ENCODE measurements at places on chromosomes 1 and 21.

DNA sequence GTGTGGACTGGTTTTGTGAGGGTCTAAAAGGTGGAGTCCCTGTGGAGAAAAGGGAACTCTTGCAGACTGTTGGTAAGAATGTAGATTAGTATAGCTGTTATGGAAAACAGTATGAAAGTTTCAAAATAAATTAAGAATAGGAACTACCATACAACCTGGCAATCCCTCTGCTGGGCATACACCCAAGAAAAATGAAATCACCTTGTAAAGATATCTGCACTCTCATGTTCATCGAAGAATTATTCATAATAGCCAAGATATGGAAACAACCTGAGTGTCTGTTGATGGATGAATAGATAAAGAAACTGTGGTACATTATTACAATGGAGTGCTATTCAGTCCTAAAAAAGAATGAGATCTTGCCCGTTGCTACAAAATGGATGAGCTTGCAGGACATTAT, 109.6 kb downstream of the TBX19 start:
- DNase-seq: no peak

DNA sequence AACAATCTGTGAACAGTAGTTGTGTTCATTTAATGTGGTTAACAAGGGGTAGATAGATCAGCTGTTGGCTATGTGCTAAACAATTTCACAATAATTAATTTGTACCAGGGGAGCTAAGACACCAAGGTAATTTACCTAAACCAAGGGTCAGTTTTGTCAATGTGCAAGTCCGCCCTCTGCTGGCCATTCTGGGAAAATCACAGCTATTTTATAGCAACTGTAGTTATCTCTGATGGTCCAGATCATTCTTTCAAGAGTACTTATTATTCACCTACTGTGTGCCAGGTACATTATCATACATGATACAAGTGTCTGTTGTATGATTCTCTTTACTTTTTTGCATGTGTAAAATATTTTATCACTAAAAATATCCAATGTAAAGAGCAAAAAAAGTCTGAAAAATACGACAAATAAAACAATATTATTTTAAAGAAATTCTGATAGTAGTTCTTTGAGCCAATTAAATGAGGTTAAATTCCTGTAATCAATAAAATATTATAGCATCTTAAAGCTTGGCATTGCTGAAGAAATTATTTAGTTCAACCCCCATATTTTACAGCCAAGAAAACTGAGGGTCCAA, 312.3 kb upstream of the FAM78B start:
- no peak for DNase-seq

GRCh38 chr1:219347376-219347775, 173.7 kb downstream of the LYPLAL1 start:
- no peak for DNase-seq

GRCh38 chr1:157186281-157186992, 48.2 kb upstream of the ETV3 start:
- no peak for DNase-seq

DNA sequence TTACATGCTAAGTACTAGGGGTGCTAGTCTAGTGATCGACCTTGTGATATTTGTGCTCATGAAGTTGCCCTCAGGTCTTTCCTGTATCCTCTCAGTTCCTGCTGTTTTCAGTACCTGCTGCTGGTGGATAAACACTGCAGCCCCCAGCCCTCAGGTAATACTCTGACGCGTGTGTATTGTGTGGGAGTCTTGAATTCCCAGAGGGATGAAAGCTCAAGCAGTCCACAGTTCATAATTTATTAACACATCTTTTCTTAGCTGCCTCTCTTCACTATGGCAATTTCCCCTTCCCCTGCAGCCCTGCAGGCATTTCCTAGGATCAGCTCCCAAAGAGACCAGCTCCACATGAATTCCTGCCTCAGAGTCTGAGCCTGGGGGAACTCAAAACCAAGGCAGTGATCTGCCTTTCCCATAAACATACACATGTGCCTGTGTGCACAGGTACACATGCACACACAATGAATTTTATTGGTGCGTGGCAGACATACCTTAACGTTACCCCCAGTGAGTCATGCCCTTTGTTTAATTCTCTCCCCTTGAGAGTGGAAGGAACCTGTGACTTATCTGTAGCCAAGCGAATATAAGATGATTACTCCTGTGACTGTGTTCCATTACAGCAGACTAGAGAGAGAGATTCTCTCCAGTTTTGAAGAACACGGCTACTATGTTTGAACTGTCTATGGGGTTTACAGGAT, 14.1 kb upstream of the HMGCS2 start:
- DNase-seq: no peak

GRCh38 chr1:65670518-65670917, 122.2 kb upstream of the PDE4B start:
- no peak for DNase-seq

DNA sequence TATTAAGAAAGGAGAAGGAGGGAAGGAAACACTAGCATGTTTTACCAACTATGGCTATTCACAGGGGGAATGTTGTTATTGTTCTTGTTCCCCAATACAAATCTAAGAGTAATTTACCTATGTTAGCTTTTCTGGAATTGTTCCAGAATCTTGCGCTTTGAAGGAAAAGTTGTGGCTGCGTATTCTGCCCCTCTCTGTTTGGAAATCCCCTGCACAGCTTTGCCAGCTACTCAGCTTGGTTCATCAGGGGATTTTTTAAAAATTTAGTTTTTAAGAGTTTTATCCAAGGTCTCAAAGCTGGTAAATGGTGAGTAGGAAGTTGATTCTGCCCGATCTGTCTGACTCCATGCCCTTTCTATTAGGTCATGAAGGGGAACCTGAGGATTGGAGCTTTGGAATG, 9.5 kb upstream of the IRF6 start:
- no peak for DNase-seq

DNA sequence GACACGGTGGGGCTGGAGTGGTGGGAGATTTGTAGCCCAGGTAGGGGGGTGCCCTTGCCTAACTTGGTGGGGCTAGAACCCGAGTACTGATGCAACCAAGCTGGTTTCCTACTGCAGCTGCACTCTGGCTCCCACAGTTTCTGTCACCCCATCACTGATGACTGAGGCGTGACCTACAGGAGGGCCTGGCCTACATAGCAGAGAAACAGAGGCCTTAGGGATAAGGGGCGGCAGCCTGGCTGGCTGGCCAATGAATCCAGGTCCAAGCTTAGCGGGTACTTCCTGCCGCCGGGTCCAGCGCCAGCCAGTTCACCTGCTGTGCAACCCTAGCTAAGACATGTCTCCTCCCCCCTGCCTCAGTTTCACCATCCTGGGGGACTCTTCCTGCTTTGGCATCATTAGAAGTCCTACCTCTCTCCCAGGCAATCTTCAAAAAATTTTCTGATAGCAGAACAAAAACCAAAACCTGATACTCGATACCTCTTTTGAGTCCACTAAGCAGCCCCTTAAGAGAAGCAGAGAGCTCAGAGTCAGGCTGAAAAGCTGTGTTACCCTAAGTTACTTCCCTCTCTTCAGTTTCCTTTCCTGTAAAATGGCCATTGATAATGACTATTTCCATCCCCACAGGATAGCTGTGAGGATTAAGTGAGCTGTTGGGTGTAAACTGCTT, 27.3 kb upstream of the RNF19B start:
- DNase-seq: no peak

DNA sequence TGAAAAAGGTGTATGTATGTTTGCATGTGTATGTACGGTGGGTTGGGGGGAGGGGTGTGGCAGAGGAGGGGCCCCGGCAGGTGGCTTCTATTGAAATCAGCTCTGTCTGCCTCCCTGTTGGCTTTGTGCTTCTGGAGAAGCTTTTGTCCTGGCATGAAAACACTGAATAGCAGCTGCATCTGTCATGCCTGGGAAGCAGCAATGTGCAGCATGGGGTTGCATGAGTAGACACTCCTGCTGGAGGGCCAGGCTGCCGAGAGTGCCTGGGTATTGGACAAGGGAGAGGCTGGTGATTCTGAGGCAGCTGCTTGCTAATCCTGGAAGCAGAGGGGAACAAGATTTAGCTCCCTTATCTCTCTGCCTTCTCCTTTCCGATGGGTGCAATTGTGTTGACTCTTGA, 20.5 kb downstream of the MAPKAPK2 start:
- no peak for DNase-seq

DNA sequence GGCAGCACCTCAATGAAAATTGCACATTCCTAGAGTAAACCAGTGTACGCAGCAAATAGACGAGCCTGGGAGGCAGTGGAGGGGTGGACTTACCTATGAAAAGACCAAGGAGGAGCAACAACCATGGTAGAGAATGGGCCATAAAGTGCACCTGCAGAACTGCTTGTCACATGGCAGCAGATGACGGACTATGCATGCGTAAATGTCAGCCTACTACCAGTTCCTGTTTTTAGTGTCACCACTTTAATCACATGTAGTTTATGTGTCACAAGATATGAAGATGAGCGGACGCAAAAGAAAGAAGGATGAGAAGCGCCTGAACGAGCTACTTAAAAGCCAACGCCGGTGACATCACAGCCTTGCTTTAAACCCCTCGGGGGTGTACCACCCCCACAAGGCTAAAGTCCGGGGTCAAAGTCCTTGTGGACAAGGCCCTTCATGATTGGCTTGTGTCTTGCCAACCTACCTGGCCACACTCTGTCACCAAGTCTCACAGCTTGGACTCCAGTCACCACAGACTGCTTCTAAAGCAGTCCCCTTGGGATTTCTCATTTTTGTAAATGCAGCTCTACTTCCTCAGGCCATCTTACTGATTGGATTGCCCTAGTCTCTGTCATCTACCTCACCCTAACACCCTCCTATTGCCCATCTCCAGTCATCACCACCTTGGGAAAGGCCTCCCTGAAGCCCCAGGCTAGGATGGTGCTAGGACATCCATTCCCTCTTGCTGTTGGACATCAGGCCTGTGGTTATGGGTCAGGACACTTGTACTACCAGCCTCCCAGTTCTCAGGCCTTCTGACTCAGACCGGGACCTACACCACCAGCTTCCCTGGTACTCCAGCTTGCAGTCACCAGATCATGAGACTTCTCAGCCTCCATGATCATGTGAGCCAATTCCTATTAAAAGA, 6.0 kb upstream of the LY9 start:
- DNase-seq: no peak

DNA sequence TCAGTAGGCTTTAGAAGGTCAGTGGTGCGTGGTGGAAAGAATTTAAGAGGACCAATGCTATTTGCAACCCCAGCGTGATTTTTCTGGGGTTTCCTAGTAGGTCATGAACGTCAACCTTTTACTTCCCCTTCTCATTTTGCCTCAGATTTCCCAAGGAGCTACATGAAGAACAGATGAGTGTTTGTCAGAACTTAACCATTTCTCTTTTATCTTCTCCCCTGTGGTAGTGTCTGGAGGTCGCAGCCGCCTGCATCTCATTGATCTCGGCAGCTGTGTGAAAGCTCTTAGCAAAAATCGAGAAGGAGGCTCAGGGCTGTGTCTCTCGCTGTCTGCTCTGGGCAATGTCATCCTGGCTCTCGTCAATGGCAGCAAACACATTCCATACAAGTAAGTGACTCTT, 491.1 kb downstream of the KIF26B start:
- DNase-seq: no peak

DNA sequence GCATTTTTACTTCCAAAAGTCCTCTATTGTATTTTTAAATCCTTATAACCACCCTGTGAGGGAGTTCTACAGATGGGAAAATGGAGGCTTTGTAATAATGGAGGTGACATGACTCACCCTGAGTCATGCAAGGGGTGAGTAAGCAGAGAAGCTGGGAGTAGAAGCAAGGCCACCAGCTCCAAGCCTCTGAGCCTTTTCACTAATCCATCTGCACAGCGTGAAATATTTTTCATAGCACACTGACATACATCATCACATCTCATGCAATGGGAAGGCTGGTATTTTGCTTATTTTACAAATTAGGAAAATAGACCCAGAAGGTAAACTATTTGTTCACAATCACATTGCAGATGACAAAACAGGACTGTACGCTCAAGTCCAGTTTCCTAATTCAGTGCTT, 96.9 kb downstream of the KCNH1 start:
- DNase-seq: no peak

DNA sequence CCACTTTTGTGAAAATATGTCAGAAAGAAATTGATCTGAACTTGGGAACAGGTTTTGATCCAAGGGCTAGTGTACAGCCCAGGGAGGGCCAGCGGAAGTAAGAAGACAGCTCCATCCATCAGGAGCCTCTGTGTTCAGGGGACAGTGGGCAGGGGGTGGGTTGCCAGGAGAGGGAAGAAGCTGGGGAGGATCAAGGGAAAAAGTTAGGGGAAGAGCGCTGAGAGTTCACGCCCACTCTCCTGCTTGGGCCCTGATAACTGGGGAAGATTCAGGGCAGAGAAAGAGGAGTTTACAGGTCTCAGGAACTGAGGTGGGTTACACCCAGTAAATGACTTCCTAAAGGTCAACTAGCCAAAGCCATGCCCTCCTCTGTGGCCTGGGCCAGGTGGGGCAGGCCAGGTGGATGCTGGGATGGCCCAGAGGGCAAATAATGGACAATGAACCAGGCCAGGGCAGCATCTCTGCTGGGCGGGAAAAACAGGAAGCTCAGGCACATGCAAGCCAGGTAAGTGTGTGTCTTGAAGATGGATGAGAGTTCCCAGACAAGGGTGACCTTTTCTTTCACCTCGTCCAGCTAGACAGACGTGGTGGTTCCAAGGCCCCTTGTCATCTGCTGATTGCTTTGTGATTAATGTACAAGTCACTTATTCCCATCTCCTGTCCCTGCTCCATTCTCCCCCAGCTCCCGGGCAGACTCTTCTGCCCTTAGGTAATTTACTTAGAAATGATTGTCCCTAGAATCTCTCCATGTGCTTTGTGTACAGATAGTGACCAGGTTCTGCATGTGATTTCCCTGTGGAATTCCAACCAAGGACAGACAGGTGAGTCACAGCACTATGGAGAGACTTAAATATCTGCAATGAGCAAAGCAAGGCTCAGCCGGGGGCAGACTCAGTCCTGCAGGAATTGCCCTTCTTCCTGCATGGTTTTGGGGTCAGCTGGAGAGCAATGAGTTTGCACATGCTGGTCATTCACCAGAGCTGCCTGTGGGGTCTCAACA, 57.0 kb downstream of the MDM4 start:
- DNase-seq: no peak

All from stimulated activated CD8-positive, alpha-beta memory T cell treated with anti-CD3 and anti-CD28 coated beads, Interleukin-7, amount 100 ng/mL, for 1 hour (primary cell).